ENCODE measurements at places on chromosomes 4 and X. TPM values are rescaled to one million over a fixed set of nuclear protein-coding genes. Genes with fewer than 3 reads are reported as not detected.

KDR gene
- total RNA-seq = 9.5 TPM

DNA sequence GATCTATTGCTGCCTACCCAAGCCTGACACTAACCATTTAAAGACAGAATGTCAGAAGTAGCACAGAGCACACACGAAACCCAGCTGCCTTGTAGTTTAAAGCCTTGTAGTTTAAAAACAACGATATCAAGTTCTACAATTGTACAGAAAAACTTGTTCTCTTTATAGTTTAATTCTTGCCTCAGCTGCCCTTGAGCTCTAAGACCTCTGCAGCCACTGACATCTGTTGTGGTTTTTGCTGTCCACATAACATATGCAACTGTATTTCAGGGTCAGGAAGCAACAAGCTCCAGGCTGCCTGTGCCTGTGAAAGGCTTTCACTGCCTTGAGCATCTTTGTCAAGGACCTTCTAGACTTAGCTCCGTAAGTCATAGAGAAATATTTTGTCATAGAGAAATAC is 227.2 kb downstream of the SPCS3 start:
- H3K4me3 ChIP-seq = no peak overlapping the region
- no peaks in the 10 kb centered on the region for H3K27me3 ChIP-seq
- DNase-seq = no peak
- no peaks in the 10 kb centered on the region for H3K4me1 ChIP-seq
- no peaks in the 10 kb centered on the region for H3K36me3 ChIP-seq
- H3K27ac ChIP-seq = no peak overlapping the region

DNA sequence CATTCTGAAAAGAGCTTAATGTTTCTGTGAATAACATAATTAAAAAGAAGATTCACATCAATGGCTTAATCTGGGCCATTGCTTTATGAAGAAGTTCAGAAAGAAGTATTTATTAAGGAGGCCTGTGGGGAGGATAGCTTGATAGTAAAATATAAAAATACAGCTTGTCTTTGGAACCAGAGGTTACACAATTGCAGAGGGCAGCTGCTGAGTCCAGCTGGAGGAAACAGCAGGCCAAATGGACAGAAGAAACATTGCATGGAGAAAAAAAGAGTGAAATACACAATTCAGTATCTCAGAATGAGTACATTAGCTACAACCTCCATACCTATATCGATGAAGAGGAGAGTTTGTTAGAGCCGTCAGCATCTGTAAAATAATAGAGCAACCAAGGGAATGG is 148.0 kb upstream of the NPY2R start:
- no peak overlapping the region for H3K4me3 ChIP-seq
- no peaks in the 10 kb centered on the region for H3K27me3 ChIP-seq
- no peak for DNase-seq
- no peaks in the 10 kb centered on the region for H3K36me3 ChIP-seq

GCNA gene
- total RNA-seq = 3.9 TPM

DNA sequence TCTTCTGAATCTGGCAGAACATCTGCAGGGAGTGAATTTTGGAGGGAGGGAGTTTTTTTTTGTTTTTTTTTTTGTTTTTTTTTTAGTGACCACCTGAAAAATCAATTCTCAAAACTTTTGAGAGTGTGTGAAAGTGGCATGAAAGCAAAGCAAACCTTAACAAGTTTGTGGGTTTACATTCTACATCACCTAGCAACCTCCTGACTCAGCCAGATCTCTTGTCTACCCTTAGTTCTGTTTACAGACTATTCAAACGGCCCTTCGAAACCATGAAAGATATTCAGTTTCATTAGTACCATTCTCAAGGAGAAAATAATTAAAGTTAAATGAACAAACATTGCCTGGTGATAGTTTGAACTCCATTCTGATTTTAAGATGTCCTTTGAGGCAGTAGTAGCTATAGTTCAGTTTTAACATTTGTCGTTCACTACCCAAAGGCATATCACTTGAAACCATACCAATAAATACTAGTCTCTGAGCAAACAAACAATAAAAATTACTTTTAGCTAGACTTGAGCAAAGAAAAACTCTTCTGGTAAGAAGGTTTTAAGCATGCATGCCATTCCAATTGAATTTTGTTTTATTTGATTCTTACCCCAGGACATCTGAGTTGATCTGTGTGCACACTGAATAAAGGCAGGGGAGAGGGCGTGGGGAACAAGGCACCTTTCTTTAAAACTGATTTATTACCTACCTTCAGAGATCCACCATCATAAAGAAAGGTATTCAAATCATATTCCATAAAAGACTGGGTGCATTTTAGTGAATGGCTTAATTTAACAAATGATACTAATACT is 137.7 kb downstream of the ARX start:
- no peak overlapping the region for H3K27ac ChIP-seq
- no peaks in the 10 kb centered on the region for H3K36me3 ChIP-seq
- no peak for DNase-seq
- H3K4me1 ChIP-seq = no peaks in the 10 kb centered on the region

Measured in spleen (tissue), 13 donors.